Hypothalamus (tissue), 51 donors: ENCODE measurements at places on chromosomes 5 and 9.

DNA sequence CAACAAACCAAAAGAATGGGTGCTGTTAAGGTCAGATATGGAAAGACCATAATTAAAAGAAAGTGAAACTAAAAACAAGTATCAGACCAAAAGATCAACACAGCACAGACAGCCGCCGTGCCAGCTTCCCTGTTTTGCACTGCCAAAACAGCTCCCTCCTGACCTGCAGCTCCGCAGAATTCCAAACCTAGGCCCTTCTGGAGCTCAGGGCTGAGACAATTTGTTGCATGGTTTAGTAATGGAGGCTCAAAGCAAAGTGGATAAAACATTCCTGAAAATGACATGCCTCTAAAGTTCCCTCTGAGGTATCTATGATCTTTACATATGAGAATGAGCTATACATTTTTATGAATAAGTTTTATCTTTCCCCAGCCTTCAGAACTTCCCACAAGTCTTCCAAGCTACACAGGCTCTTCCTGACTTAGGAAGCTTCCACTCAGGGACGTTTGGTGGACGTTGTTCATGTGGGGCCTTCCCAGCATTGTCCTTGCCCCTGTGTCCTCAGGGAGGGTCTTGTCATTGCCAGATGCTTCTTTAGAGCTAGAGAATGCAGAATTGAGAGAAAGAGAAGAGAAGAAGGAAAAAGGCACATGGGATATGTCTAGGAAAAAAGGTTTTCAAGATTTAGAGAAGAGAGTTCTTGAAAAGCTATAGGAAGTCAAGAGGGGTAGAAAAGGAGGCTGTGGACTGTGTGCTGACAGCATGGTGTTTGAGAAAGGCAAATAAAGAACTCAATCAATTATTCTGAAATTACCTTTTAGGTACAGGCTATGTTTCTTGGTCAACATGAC is 28.4 kb upstream of the SSBP2 start:
- peak; percentile 21 for DNase-seq

- DNase-seq: no peak
These were observed 97.1 kb upstream of the IL12B start for GRCh38 chr5:159427180-159428012.

- DNase-seq: no peak
These were observed 320.9 kb downstream of the NTRK2 start for GRCh38 chr9:84990416-84990815.

GRCh38 chr9:133269537-133270362 is 5.3 kb downstream of the ABO start:
- no peak for DNase-seq

GRCh38 chr5:104576677-104577076 is 1014.1 kb upstream of the NUDT12 start:
- DNase-seq: no peak

DNA sequence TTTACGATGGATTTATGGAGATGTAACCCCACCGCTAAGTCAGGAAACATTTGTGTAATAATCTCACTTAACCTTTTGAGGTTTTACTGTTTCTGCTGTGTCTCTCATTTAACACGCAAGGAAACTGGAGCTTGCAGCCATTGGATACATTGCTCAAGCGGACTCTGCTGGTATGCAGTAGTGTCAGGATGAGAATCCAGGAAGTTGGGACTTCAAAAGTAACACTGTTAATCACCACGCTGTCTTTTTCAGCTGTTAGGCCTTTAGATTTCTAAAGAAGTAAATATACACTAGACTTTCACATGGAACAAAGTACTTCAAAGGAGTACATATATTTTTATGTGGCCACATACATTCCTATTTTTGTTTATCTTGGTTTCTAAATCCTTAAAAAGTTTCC is 114.7 kb downstream of the LPAR1 start:
- no peak for DNase-seq
